NCI-H2081 treated with DMSO at 0.1 percent for 48 hours (cell line): ENCODE measurements at places on chromosomes 11 and 22.

- no peak for DNase-seq
Measured at GRCh38 chr11:13297308-13297916, 19.8 kb downstream of the BMAL1 start.

GRCh38 chr22:30214703-30215407, 31.7 kb downstream of the LIF start:
- DNase-seq, result no peak

DNA sequence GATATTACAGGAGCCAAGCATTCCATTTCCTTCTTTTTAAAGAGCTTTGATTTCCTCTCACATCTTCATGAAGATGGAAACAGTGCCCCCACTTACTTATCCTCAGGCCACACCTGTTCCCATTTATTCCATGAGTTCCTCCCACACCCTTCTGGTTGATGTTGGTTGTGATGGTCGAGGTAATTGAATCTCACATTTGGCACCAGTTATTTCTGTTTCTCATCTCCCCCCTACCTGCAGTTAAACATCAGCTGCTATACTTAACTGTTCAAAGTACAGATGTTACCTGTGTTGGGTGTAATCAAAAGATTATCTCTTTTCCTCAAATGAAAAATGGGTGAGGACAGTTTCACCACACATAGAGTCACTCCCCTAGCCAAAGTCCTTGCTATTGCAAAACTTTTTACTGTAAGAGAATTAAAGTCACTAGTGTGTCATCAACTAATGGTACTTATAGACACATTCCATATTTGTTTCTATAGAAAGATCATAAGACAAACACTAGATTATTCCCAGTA, 1.9 kb downstream of the TMEM45B start:
- no peak for DNase-seq

DNA sequence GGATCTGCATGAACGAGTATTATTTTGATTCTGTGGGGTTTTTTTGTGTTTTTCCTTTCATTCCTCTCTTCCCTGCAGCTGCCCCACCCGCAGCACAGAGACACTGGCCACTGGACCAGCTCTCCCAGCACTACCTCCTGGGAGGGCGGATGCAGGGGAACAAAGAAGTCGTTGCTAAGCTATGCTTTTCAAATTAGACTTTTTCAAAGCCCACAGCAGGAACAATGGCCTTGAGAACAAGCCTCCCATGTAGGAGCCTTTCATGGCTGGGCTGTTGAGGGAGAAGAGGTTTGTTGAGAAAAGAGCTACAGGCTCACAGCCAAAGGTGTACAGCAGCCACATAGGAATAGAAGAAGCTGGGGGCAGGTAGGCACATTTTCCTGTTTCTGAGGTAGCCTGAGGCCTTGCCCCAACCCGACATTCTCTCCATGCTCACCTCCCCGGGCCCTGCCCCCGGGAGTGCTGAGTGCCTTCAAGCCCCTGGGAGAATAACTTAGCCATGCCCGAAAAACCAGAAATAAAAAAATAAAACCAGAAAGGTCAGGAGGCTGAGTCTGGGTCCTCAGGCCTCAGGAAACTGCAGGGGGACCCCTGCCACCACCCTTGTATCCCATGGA, 20.5 kb upstream of the SYT12 start:
- DNase-seq, result no peak

DNA sequence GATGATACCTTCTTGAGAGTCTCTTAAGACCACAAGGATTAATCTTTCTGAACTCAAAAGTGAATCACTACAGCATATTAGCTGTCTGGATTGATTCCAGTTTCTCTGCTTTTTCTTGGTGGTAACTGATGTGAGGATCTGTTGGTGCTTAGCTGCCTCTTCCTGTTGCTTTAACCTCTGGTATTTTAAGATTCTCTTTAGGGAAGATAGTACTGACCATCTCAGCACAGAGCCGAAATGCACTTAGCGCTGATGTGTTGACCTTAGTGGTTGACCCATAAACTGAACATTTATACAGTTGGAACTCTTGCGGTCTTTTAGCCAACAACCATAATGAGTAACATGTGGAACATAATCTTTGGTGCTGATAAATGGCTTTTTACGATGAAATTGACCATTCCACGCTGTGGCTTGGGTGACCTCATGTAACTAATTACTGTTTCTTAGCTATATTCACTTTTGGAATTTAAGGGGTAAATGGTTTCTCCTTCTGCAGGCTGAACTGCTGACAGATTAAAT, 33.7 kb downstream of the APLP2 start:
- no peak for DNase-seq

DNA sequence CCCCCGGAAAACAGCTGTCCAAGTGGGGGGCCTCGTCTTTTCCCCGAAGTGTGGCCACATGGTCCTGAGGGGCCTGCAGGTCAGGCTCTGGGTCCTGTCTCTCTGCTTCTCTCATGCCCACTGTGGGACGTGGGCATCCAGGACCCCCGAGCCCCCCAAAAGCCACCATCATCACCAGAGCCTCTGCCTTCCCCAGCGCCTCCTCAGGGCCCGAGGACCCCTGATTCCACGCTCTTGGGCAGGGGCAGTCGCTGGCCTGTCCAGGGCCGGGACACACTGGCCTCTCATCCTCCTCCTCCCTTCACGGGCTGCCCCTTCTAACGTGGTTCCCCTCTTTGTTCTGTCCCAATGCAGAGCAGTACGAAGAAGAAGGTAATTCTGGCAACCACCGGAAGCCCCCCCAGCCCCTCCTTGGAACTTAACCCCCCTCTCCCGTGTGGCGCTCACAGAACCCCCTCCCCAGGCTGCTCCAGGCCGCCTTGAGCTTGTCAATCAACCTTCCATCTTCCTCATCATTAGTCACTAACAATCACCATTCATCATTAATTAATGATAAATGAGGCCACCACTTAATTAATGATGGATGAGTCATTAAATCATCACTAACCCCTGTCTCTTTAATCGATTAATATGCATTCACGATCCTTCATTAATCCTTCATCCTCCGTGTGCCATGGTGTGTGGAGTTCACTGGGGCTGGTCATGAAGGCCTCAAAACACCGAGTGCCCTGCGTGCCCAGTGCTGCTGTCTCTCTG, 3.9 kb downstream of the TNNT3 start:
- DNase-seq, result no peak

DNA sequence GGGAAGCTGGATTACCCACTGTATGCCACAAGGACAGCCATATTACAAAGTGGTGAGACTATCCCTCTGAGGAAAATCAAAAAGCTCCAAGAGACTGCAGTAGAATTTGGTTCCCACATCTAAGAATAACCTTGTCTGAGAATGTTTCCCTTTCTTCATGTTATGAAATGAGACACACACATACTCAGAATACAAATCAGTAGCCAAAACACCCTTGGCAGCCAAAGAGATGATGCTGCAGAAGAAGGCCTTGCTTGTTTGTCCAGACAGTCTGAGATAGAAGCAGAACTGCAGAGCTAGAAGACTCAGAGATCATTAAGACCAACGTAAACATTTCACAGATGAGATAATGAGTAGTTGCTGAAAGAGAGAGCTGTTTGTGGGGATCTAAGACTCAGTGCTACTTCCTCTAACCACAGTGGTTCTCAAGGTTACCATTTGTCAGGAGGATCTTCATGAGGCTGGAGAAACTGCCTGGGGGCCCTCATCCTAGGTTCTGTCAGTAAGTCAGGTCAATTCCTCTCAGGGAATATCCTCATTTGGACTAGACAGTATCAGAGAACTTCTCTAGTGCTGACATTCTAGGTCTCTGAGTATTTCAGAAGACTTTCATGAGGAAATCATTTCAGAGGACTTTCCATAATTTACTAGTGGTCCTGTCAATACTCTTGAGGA, 38.9 kb downstream of the RELT start:
- DNase-seq, result no peak

GRCh38 chr11:62373464-62374119, 36.3 kb downstream of the ASRGL1 start:
- no peak for DNase-seq

DNA sequence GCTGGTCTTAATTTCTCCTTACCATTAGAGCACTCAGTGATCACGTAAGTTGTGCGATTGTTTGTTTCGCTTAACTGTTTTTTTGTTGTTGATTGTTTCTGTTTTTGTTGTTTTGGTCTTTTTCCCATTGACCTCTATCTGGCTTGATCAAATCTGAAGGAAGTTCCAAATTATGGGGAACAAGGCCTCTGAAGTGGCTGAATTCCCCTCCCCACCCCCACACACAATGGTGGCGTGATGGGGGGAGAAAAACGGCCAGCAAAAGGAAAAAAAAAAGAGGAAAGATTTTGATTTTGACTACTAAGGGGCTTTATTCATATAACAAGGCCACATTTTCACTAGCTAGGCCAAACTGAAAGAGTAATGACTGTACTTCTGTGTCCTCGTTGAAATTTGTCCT, 53.6 kb downstream of the OSBPL5 start:
- no peak for DNase-seq

- no peak for DNase-seq
Measured at GRCh38 chr11:15289723-15290122, 175.0 kb downstream of the INSC start.

DNA sequence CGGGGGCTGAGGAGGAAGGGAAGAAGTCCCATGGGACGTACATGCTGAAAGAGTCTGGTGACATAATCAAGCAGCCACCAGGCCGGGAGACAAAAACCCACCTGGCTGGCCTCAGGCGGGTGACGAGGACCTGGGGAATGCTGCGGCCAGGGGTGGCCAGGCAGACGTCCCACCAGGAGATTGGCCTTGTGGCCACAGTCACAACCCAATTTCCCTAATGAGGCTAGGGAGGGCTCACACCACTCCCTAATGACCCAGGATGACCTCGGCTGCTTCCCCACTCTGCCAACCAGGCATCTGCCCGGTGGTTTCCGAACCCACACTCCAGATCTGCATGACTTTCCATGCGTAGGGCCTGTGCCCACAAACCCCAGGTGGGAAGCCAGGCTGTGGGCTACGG, 66.9 kb downstream of the SCUBE1 start:
- no peak for DNase-seq

- DNase-seq, result no peak
Measured at GRCh38 chr11:124238512-124238911, 2.4 kb upstream of the OR8G1 start.

DNA sequence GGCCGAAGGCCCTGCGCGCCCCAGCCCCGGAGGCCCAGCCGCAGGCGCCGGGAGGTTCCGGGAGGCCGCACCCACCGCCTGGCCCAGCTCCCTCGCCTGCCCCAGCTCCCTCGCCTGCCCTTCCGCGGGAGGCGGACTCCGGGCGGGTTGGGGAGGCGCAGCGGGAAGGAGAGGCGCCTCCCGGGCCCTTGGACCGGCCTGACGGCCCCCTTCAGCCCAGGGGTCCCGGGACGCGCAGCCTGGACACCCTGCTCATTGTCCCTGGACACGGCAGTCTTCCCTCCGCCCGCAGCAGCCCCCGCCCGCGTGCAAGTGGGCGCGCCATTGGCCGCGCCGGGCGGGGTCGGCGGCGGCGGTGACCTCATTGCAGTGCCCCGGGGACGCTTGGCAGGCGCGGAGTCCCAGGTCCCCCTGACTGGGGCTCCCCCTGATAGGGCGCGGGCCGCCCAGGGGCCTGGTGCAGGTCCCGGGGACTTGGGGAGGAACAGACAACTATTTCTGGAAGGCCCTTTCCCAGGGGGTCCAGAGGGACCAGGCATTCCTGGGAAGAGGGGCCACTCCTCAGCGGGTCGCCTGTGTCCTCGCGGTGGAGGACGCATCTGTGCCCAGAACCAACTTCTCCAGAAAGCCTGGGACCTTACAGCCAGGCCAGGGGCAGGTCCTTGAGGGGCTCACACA, 501 bp downstream of the CD151 start:
- no peak for DNase-seq

- DNase-seq, result no peak
Measured at GRCh38 chr22:46674367-46674781, 54.2 kb downstream of the GRAMD4 start.

- DNase-seq, result no peak
Measured at GRCh38 chr11:45534132-45534531, 131.3 kb downstream of the CHST1 start.

GRCh38 chr22:46078241-46079092, 71.9 kb upstream of the PPARA start:
- DNase-seq, result no peak

GRCh38 chr11:10450462-10451425, 4.3 kb upstream of the AMPD3 start:
- no peak for DNase-seq

GRCh38 chr22:40654522-40655167, 18.1 kb upstream of the MRTFA start:
- DNase-seq, result no peak

DNA sequence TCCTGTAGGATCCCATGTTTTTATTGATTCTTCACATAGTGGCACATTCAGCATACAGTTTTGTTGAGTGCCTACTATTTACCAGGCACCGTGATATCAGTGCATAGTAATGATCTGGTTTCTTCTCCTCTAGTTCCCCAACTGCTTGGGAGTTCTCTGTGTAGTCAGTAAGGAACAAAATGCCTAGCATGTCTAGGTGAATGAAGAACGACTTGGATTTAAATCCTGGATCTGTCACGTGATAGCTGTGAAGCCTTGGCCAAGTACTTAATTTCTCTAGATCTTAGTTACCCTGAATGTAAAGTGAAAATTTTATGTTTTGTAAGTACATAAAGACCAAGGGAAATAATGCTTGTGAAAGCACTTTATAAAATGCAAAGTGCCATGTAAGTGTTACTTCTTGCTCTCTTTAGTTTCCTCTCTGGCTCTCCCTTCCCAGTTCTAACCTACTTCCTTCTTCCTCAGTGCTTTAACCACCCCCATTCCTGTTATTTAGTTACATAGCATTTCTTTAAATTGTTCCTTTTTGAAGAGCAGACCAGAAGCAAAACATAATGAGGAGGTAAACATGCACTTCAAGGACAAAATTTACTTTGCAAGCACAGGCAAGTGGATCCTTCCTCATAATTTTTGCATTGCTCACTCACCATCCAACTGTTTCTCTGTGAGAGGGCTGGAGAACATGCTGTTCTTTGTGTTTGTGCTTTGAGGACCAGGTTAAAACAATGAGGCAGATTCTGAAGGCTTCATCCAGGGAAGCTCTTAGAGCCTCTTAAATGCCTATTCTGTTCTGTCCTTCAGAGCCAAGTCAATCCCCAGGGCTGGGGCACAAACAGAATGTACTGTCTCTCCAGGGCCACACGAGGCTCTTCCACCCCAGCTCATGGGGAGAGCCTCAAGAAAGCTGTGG, 353.9 kb upstream of the TENM4 start:
- no peak for DNase-seq

DNA sequence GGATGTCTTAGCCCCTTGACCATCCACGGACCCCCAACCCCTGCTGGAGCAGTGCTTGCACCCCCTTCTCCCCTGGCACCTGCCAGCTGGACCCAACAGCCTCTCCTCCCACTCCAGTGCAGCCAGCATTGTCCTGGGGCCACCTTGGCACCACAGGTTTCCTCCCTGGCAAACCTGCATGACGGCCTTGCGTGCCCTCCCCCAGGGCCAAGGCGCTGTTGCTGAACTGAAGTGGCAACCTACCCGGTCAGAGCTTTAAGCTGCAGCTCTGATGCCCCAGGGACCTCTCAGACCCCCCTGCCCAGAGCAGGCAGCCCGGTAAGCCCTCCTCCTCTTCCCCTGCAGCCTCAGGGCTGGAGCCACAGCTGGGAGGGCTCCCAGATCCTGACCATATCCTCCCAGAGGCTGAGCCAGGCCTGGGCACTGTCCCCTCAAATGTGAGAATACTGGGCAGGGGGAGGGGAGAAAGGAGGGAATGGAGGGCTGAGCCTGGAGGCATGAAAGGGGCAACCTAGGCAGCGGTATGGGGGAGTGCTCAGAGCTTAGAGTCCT, 1.8 kb upstream of the LRRC75B start:
- no peak for DNase-seq

- no peak for DNase-seq
Measured at GRCh38 chr11:58562375-58562800, 13.3 kb downstream of the LPXN start.

GRCh38 chr11:1770528-1770927, 6.8 kb upstream of the CTSD start:
- DNase-seq, result no peak

GRCh38 chr11:115555336-115556090, 51.3 kb upstream of the CADM1 start:
- no peak for DNase-seq
